T-helper 2 cell treated with Interferon-gamma antibody and Interleukin-4, amounts not matched to agents 5 μg/mL and 100 μg/mL, for 36 hours (primary cell): ENCODE measurements at places on chromosomes 3 and 15.
A peak's percentile ranks its signal among the peaks of the same experiment; 100 is the strongest.

DNA sequence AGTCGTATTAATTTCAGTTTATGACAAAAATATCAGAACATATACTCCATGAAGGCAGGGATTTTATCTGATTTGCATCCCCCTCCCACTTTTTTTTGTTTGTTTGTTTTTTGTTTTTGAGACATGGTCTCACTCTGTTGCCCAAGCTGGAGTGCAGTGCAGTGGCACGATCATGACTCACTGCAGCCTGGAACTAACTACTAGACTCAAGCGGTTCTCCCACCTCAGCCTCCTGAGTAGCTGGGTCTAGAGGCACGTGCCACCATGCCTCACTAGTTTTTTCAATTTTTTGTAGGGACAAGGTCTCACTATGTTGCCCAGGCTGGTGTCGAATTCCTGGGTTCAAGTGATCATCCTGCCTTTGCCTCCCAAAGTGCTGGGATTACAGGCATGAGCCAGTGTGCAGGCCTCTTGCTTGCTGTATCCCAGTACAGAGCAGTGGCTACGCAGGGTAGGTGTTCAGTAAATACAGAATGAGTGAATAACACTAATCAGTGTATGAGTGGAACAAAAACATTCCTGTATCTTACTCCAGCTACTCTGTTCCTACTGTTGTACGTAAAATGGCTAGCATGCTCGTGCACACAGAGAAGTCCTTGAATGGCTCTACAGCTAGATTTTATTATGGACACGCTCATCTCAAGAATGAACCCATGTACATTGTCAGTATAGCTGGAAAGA is 272.4 kb downstream of the FOXP1 start:
- peaks cover 36% of the 10 kb centered on the region for H3K4me1 ChIP-seq
- H3K4me3 ChIP-seq = no peak overlapping the region
- DNase-seq = no peak
- H3K27ac ChIP-seq = no peak overlapping the region
- H3K36me3 ChIP-seq = peaks cover 1% of the 10 kb centered on the region
- no peaks in the 10 kb centered on the region for H3K27me3 ChIP-seq

DNA sequence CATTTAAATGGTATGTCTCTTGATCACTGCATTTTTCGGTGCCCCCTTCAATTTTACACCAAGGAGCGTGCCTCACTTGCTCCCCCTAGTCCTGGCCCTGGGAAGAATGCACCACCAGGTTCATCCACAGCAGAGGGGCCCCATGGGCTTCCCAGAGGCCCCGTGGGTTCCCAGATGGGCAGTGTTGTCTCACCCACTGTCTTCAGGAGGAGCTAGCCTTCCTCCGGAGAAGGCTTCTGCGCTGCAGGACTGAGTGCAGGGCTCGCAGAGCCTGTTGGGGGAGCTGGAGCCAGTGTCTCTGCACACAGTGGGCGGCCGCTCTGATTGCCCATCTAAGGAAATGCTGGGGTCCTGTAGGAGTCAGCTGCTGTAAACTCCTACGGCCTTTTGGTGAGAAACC is 45.9 kb downstream of the POLR2M start:
- H3K36me3 ChIP-seq = no peaks in the 10 kb centered on the region
- no peaks in the 10 kb centered on the region for H3K4me1 ChIP-seq
- no peak overlapping the region for H3K4me3 ChIP-seq

DNA sequence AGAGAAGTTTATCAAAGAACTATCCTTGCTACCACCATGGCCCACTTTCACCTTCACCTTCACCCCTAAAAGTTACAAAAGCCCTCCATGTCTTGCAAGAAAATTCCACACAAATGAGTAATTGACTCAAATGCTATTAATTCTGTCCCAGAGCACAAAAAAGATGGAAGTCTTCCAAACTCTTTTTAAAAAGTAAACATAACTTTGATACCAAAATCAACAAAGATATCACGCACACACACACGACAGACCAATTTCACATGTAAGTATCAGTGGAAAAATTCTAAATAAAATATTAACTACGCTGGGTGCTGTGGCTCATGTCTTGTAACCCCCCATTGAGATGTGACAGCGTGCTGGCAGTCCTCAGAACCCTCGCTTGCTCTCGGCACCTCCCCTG is 1.1 kb upstream of the MCCC1 start:
- peaks cover 19% of the 10 kb centered on the region for H3K4me1 ChIP-seq
- peaks cover under 1% of the 10 kb centered on the region for H3K27me3 ChIP-seq
- H3K4me3 ChIP-seq = peak overlapping the region; percentile 30
- H3K27ac ChIP-seq = peak overlapping the region; percentile 38

GRCh38 chr3:36146404-36146803 is 233.9 kb upstream of the STAC start:
- no peaks in the 10 kb centered on the region for H3K4me1 ChIP-seq
- H3K36me3 ChIP-seq = no peaks in the 10 kb centered on the region
- no peak overlapping the region for H3K27ac ChIP-seq
- no peaks in the 10 kb centered on the region for H3K27me3 ChIP-seq
- no peak for DNase-seq

DNA sequence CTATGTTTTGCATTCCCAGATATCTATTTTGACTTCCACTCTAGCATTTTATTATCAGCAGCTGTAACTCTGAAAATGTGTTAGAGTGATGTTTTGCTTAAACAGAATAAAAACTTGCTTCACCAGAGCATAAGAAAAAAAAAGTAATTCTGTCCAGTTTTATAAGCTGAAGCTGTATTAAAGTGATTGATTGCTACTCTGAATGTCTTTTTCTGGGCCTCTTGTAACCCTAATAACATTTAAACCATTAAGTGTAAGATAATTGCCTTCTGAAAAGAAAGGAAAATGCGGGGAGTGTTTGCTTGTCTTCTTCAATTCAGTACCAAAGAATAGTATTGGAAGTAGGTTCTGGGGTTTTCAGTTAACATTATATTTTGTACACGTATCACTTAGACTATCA is 57.9 kb upstream of the UBE2E1 start:
- no peaks in the 10 kb centered on the region for H3K36me3 ChIP-seq
- no peak for DNase-seq
- no peak overlapping the region for H3K4me3 ChIP-seq
- peaks cover 5% of the 10 kb centered on the region for H3K27me3 ChIP-seq
- no peaks in the 10 kb centered on the region for H3K4me1 ChIP-seq
- no peak overlapping the region for H3K27ac ChIP-seq

- H3K4me1 ChIP-seq = no peaks in the 10 kb centered on the region
- H3K4me3 ChIP-seq = no peak overlapping the region
- no peak for DNase-seq
- no peak overlapping the region for H3K27ac ChIP-seq
Measured at GRCh38 chr3:58150130-58150809, 60.5 kb downstream of the DNASE1L3 start.
